ENCODE measurements at places on chromosomes 2 and 18.

- DNase-seq = no peak
These were observed 360.9 kb upstream of the ZC3H15 start for GRCh38 chr2:186125156-186125555.

- no peak for DNase-seq
These were observed 14.6 kb downstream of the CNDP2 start for GRCh38 chr18:74510770-74511095.

- peak; percentile 71 for DNase-seq
These were observed 127.0 kb upstream of the BCL2L11 start for GRCh38 chr2:110993557-110994231.

- DNase-seq = no peak
These were observed 107.7 kb upstream of the RAB27B start for GRCh38 chr18:54720620-54721019.

DNA sequence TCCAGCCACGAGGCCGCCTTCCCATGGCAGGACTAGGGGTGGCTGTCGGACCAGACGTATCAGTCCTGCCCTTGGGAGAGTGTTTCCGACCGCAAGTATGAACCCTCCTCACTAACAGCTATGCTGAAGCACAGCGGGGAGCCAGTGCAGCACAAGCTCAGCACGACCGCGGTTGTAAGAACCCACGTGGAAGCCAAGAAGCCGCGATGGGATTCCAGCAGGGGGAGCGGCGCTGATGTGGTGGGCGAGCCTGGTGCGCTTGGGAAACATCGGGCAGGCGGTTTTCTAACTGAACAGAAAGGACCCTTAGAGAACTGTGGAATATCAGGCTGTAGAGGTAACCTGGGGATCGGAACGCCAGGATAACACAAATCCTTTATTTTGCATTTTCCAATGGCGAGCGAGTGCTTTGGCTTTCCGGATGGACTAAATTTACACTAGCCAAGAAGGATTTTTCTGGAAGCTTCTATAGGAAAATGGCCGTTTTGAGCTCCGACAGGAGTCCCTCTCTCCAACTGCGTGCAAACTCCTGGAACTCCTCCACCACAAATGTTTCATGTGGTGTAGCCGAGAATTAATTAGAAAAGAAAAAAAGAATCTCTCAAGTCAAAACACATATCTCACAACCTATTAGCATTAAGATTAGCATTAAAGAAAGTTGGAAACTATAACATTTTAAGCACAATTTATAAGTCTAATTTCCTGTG lies 132.0 kb upstream of the MYCN start:
- no peak for DNase-seq

DNA sequence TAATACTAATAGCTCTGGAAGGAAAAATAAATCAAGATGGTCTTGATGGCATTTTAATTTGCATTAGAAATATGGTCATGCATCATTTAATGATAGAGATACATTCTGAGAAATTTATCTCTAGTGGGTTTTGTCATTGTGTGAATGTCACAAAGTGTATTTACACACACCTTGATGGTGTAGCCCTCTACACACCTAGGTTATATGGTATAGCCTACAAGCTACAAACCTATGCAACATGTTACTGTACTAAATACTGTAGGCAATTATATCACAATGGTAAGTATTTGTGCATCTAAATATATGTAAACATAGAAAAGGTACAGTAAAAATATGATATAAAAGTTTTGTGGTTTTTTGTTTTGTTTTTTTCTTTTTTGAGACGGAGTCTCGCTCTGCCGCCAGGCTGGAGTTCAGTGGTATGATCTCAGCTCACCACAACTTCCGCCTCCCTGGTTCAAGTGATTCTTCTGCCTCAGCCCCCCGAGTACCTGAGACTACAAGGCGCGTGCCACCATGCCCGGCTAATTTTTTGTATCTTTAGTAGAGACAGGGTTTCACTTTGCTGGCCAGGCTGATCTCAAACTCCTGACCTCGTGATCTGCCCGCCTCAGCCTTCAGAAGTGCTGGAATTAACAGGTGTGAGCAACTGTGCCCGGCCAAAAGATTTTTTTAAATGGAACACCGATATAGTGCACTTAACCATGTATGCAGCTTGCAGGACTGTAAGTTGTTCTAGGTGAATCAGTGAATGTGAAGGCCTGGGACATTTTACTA lies 83.7 kb upstream of the UBXN4 start:
- no peak for DNase-seq

GRCh38 chr2:108330979-108331378 lies 42.3 kb downstream of the SULT1C2 start:
- DNase-seq = no peak

DNA sequence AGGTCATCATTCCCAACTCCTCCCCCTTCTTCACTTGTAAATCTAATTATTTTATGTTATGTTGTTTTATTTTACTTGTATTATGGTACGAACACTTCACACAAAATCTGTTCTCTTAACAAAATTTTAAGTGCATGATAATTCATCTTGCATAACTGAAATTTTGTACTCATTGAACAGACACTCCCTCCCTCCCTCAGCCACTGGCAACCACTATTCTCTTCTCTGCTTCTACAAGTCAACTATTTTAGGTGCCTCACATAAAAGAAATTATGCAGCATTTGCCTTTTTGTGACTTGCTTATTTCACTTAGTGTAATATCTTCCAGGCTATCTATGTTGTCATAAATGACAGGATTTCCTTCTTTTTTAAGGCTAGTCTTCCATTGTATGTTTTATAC lies 30.4 kb upstream of the OSBPL6 start:
- no peak for DNase-seq

- DNase-seq = no peak
These were observed 24.8 kb upstream of the FOSL2 start for GRCh38 chr2:28367667-28368356.

DNA sequence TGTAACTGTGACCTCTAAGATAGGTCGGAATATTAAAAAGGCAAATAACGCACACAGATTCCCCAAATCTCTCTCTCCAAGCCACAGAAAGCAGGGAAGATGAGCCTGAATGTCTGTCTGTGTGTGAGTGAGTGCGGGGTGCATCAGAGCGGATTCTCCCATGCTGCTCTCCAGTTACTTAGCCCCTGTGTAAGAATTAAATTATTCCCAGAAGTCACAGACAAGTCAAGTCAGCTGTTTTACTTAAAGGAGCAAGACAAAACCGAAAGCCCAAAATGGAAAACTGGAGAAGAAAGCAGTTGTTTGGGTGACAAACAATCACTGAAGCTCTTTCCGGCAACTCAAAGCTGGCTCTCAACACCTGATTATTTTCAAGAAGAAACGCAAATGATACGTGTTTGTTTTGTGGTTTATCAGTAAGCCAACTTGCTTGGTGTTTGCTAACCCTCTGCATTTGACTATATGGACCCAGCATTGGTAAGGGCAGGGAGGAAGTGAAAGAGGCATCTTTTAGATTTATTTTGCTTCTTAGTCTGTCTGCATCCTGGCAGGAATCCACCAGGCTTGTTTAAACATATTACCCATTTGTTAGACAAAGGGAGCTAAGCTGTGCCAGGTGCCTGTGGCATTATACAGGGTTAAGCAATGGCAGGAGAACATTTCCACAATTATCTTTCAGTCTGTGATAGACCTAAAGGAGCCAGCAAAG lies 121.5 kb upstream of the CREB1 start:
- no peak for DNase-seq

- no peak for DNase-seq
These were observed 144.7 kb downstream of the OTX1 start for GRCh38 chr2:63195310-63195709.

GRCh38 chr2:218990052-218990451 lies 3.2 kb downstream of the CRYBA2 start:
- no peak for DNase-seq

DNA sequence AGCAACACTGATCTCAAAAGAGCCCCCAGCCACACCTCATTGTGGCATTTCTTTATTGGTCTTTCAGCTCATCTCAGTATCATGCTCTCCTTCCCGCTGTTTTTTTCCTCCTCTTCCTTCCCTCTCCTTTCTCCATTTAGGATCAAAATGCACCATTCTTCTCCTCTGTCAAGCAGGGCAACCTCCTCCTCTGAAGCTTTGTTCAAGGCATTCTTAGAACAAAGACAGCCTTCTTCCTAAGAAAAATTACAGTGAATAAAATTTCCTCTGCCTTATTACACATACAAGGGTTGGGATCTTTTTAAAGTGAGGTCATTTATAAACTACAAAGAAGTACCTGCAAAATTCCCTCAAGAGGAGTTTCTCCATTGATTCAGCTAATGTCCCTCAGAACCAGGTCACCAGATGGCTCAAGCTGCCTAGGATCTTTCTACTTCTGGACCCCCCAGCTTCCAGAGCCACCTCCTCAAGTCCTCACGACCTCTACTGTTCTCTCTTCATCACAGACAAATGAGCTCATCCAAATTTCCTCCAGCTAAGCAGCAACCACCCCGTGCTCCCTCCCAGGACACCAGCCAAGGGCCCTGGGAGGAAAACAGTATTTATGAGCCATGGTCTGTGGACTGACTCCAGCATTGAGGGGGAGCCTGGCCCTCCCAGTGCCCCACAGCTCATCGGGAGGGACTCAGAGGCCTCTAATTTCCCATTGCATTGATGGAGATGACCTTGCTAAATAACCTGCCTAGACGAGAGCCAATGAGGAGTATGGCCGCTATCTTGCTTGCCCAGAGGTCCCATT lies 18.0 kb downstream of the SFXN5 start:
- no peak for DNase-seq

GRCh38 chr2:60708630-60709320 lies 47.3 kb upstream of the PAPOLG start:
- no peak for DNase-seq

GRCh38 chr2:238711346-238711745 lies 136.5 kb upstream of the TWIST2 start:
- DNase-seq = no peak

GRCh38 chr2:176421297-176422050 lies 152.2 kb downstream of the MTX2 start:
- no peak for DNase-seq

DNA sequence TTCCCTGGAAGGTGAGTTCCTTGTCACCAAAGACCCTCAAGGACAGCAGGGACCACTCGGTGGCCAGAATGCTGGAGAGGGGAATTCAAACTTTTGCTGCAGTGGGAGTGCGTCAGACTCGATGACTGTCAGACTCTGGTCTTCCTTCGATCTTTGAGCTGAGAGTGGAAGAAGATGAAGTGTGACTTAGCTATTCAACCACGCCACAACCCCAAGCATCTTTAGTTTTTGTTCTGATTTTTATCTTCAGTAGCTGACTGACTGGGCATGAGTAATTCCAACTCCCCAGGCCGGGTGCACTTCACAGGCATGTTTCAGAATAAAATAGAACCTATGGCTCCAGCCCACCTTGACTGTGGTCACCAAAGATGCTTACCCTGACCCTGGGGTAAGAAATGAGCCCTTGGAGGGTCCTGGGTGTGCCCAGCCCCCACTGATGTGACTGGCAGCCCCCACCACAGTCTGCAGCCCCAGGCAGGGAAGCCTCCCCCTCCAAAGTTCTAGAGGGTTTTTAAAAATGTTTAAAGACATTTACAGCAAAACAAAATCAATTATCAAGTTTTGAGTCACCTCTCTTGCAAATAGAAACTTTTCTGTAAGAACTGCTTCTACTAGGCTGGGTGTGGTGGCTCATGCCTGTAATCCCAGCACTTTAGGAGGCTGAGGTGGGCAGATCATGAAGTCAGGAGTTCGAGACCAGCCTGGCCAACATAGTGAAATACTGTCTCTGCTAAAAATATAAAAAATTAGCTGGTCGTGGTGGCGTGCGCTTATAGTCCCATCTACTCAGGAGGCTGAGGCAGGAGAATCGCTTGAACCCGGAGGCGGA lies 24.9 kb upstream of the YWHAQ start:
- no peak for DNase-seq

DNA sequence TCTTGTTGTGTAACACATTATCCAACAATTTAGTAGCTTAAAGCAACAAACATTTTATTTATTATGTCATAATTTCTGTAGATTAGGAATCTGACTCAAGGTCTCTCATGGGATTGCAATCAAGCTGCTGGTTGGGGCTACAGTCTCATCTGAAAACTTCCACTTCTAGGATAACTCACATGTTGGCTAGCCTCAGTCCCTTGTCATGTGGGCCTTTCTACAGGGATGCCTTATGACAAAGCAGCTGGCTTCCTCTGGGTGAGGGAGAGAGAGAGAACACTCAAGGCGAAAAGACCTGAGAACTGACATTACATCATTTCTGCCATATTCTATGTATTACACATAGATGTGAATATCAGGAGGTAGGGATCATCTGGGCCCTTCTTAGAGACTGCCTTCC lies 317.9 kb upstream of the VRK2 start:
- no peak for DNase-seq

Data from inflammatory macrophage treated with lipopolysaccharide for 1 hour (primary cell).